Erythroblast (primary cell): ENCODE measurements at places on chromosomes 3 and 15.

DNA sequence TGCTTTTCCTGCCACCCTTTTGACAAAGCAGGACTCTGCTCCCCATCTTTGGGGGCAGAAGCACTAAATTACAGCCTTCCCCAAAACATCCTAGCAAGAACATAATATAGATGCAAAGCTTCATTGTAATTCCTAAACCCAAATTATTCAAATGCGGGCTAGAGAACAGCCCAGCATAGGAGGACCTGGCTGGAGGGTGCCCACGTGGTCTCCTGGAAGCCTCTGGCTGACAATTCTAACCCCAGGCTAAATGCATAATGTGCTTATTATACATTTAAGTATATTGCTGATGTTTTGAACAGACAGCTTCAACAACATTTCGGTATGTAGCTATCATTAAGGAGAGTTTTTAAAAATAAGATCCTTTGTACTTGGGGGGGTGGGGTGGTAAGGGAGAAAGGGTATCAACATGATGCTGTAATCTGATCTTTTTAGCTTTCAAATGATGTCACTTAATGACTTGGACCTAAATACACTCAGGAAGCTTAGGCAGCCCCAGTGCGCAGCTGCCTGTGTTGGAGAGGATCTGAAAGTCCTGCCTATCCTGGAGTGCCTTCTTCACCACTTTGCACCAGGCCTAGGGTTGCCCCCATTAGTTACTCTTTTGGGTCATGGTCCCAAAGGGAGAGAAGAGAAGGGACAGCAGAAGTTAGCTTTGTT is 57.2 kb upstream of the USP3 start:
- DNase-seq = no peak

DNA sequence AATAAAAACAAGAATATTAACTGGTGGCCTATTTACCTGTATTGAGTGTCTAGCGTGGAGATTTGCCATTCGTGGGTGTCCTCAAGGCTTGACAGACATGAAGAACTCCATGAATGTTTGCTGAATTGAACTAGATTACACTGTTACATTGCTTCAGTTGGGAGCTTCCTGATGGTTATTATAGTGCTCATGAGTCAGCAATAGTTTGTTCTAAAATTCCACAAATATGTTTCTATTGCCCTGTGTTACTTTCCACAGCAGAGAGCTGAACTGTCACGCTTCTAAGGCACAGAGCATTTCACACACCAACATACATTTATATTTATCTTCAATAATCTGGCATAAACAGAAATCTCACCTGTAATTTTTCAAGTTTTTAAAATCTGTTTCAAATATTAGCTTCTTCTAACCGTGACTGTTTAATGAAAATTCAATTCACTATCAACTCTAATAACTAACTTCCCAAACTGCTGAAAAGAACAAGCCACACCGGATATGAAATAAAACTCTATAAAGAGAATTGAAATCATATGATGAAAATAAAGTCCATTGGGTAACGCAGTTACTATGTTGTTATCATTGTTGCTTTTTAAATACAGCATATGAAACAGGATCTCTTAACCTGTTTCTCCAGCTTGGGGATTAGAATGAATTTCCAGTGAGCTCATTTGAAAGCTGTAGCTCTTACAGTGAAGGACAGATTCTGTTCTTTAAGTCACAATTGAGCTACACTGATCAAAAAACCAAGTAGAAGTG is 61.2 kb upstream of the MCF2L2 start:
- no peak for DNase-seq

GRCh38 chr15:60116456-60117089 is 112.5 kb downstream of the FOXB1 start:
- DNase-seq = no peak

DNA sequence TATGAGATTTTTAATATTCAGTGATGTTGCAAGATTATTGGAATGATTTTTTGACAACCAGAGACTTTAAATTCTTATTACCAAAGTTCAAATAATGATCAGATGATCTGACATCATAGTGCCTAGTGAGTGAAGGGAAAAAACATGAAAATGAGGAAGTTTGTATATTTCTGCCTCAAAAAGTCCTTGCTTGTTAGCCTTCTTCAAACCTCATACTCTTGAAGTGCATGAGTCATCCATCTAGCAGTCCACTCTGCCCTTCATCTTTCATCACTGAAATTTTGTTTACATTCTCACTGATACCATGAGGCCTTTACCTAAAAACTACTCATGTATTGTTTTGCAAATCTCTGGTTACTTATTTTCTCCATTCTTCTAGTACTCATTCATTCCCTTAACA is 23.9 kb upstream of the OR5H6 start:
- no peak for DNase-seq

- DNase-seq = no peak
Observed at GRCh38 chr3:149330609-149331331, 2.7 kb downstream of the TM4SF18 start.
